A673 (cell line): ENCODE measurements at places on chromosomes 1 and 21.

- DNase-seq: no peak
Observed at GRCh38 chr1:229716704-229717103, 90.7 kb downstream of the URB2 start.

DNA sequence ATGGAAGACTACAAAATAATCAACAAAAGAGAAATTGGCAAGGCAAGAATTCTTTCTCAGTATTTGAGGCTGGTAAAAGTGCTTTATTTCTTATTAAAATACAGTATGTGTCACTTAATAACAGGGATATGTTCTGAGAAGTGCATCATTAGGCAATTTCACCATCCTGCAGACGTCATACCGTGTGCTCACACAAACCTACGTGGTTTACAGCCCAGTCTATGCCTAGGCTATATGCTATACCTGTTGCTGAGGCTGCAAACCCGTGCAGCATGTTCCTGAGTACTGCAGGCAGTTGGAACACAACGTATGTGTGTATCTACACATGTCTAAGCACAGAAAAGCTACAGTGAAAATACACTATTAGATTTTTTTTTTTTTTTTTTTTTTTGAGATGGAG lies 2.7 kb upstream of the CCDC27 start:
- DNase-seq: no peak

DNA sequence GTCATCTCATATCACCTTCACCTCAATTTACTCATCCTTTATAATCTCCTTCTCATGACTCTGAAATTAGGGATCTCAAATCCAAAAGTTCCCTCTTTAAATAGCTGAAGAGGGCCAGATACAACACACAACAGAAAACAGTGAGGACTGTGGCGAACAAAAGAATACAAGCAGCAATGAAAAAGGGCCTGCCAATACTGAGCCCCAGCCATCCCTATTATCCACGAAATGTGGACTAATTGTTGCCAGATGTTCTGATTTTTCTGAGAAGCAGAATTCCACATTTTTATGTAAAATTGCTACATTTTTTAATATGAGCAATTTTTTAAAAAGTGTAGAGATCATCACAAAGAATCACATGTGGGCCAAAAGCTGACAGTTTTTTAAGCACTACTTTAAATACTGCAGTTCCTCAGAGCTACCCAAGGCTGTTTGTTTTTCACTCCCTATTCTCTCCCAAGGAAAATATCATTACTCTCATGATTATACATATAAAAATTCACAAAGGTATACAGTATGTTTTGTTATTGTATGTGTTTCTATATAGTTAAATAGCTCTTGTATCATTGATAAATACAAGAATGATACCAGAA lies 90.0 kb downstream of the ASH1L start:
- peak; percentile 17 for DNase-seq

DNA sequence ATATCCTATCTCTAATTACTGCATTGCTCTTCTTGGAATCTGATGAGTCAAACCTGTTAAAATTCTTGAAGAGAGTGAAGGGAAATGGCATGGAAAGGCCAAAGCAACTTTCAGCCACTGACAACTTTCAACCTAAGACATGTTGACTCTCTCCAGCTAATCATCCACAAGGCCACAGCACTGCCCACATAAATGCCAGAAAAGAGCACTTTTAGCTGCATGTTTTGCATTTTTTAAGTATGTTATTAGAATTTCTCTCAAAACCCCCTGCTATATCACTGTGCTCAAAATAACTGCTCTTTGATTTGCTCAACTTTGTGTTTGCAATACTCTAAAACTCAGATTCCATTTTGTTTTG lies 352.5 kb downstream of the ADGRL2 start:
- no peak for DNase-seq

DNA sequence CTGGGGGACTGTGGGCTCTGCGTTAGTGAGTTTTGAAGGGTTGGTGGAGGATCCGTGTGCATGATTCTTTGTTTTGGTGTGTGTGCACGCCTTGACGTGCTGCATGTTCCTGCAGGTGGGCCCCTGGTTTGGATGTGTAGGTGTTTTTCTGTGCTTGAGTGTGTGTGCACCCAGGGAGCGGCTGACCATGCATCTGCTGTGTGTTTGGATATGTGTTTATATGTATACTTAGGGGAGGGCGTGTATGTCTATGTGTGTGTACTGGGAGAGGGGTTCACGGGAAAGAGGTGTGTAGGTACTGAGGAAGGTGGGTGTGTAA lies 1.1 kb downstream of the VANGL2 start:
- DNase-seq: no peak
